ENCODE measurements at places on chromosomes 2 and 18.

DNA sequence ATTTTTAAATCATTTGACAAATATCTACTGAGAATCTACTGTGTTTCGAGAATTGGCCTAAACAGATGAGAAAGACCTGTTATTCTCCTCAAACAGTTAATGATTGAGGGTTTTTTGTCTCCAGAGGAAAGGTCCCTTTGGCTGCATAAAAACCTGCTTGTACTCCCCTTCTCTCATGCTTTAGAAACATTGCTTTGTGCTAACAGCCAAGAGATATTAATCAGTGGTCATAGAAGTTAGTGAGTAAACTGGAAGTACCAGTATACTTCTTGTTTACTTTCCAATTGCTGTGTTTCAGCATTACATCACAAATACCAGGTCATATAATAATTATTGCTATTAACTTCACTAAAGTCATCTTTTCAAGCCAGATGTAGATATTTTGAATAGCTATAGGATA, 34.1 kb downstream of the ITGB6 start:
- DNase-seq, result no peak

GRCh38 chr2:224941960-224942359, 100.3 kb downstream of the DOCK10 start:
- no peak for DNase-seq

- peak; percentile 97 for DNase-seq
These were observed 21.5 kb upstream of the TXNL4A start for GRCh38 chr18:80009661-80010550.

DNA sequence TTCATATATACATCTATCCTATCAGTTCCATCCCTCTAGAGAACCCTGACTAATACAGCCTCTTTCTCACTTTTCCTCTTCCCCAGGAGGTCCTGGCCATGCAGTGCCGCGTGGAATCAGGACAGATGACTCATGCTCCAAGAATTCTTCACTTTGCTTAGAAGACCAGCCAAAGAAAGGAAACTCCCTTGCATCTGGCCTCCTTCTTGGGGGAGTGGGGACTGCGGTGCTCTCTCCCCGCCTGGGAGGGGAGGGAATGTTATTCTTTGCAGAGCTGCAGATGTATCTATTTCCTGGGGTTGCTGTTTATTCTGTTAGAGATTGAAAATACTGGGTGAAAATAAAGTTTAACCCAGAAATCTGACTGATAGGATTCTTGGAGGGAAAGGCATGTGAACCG, 111.5 kb upstream of the SH3BP4 start:
- DNase-seq, result peak; percentile 83

GRCh38 chr2:148922776-148923475, 47.9 kb downstream of the KIF5C start:
- DNase-seq, result no peak

GRCh38 chr18:61741881-61742454, 150.8 kb downstream of the RNF152 start:
- DNase-seq, result no peak

GRCh38 chr18:54647176-54647575, 56.1 kb downstream of the DYNAP start:
- DNase-seq, result no peak

GRCh38 chr18:31634331-31634713, 42.6 kb downstream of the TTR start:
- no peak for DNase-seq

GRCh38 chr2:85589982-85590791, 5.4 kb upstream of the RNF181 start:
- peak; percentile 72 for DNase-seq

- no peak for DNase-seq
These were observed 58.7 kb upstream of the SLC66A3 start for GRCh38 chr2:11096591-11096990.

GRCh38 chr2:174664084-174664759, 66.6 kb upstream of the WIPF1 start:
- DNase-seq, result no peak

- DNase-seq, result no peak
These were observed 213.3 kb downstream of the SH3RF3 start for GRCh38 chr2:109342256-109342850.

DNA sequence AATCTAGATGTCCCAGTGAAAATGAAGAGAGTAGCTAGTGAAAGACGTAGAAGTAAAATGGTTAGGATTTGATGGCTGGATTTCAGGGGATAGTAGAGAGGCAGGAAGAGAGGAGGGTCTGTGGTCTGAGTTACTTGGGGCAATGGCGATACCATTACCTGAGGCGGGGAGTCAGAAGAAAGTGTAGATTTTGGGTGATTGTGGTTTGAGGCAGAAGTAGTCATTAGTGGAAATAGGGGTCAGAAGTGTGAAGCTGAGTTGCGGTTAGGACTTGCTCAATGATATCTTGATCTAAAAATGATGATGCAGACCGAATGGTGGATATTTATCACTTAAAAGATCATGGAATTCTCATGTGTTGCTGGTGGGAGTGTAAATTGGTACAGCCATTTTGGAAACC, 41.0 kb downstream of the CEP192 start:
- DNase-seq, result no peak

DNA sequence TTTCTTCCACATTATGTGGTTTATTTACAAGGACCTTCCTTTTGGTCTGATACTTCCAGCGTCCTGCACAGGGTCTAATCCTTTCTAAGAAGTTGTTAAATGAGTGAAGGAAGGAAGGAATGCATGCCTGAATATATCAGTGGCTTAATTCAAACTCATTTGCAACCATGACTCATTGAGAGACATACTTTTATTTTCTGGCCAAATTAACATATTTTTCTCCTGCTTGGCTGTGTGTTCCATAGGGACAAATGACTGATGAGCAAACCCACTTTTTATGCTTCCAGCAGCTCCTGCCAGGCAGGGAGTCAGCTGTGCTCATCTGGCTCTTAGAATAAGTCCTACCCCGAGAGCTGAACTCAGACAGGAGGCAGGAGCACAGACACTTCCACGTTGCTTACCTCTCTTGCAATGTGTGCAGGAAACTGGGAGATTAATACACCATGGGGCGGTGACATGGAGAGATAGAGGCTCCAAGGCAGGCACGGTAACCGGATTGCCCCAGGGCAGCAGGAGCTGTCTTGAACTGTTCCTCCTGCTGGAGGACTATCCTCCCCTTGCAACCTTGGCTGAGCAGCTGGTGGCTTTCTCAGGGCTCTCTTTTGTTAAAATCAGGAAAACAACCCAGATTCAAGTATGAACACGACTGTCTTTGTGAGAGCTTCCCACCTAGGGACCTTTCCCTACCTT, 667.5 kb upstream of the HS6ST1 start:
- DNase-seq, result no peak

DNA sequence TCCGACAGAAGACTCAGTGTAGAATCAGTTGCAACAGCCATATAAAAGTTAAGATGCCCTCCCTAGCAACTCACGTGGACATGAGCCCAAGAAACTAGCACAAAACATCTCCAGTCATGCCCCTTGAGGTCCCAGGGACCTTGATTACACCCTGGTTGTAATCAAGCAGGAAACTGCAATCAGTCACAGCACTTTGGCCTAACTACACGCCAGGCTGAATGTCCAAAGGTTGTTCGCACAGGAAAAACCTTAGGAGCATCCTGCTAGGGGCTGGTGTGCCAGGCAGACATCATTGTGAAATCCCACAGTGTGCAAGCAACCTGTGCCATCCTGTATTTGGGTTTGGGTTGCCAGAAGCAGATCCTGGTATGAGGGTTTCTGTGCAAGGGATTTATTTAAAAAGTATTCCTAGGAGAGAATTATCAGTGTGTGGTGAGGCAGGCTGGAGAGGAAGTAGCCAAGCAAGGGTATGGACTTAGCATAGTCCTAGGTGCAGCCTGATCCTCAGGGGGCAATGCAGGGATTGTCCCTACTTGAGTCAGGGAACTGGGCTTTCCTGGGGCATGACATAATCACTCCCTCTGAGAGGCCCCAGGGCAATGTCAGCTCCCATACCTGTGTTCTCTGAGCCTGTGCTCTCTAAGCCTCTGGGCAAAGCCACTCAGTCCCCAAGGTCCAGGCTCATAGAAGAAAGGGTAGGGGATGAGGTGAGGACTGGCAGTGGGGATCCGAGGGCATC, 17.8 kb upstream of the SULT1C2 start:
- no peak for DNase-seq

DNA sequence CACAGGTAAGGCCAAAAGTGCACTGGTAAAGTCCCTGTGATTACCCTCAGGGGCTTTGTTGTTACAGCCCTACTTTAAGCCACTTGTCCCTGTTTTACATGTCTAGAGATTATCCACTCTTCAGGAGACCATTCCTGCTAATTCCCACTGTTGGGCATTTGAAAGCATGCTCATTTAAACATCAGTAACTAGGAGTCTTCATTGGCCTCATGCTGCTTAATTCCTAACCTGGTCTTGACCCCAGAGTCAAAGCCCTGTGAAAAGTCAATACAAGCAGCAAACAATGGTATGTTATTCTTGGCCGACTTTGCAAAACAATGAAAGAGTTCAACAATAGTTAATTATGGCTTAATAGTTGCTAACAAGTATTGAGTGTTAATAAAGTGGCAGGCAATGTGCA, 23.2 kb downstream of the AFF3 start:
- DNase-seq, result no peak

DNA sequence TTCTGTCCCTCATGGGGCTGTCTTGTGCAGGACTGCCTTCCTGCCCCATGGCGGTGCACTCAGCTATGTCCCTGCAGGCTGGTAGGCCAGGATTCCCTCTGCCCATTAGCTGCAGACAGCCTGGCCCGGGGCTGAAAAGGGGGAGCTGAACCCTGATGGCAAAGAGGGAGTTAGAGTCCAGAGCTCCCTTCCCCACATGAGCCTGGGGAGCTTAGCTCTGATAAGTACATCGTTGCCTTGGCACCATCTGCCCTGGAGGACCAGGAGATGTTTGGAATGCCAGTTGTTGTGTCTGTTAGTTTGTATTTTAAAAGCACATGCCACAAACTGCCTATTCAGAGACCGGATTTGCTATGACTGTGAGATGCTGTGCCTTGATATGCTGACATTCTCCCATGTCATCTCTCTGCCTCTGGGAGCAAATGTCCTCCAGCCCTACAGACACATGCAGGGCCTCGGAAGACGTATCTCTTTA, 65.1 kb upstream of the AFF3 start:
- DNase-seq, result no peak

DNA sequence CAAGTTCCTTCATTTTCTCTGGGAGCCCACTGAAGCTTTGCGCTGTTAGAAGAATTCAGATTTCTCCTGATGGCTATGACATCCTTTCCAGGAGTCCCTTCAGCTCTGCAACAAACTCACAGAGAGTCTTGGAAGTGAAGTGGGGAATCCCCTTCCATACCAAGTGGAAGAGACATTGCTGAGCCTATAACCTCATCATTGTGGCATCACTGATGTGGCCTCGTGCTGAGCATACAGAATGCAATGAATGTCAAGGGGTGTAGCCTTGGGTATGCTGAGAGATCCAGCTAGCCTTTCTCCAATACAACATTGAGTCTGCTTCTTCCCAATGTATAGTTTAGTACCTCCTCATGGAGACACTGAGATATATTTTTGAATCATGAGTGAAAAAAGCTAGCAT, 311.1 kb upstream of the RAB12 start:
- no peak for DNase-seq

- no peak for DNase-seq
These were observed 38.2 kb upstream of the NPAS2 start for GRCh38 chr2:100781523-100782379.

GRCh38 chr2:148646231-148646559, 1.6 kb downstream of the EPC2 start:
- DNase-seq, result no peak

GRCh38 chr2:215863687-215864086, 149.7 kb downstream of the MREG start:
- no peak for DNase-seq

DNA sequence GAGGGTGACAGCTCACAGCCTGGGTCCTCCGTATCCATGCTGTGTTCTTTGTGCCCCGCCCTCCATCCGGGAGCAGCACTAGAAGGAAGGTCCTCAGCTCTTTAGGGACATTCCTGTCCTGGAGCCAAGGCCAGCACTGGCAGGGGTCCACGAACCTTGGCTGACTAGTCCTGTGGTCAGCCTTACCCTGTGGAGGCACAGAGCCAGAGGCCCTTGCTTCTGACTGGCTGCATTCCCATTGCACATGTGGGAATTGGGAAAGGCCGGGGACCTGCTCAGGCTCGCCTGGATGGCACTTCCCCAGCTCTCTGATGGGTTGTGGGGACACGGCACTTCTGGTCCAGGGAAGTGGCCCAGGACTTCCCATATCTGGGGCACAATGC, 24.9 kb upstream of the RHOB start:
- peak; percentile 89 for DNase-seq

- no peak for DNase-seq
These were observed at the start of gene DLGAP1 for GRCh38 chr18:4455113-4455811. TSS of gene DLGAP1 (minus strand) at chr18:4455307.

DNA sequence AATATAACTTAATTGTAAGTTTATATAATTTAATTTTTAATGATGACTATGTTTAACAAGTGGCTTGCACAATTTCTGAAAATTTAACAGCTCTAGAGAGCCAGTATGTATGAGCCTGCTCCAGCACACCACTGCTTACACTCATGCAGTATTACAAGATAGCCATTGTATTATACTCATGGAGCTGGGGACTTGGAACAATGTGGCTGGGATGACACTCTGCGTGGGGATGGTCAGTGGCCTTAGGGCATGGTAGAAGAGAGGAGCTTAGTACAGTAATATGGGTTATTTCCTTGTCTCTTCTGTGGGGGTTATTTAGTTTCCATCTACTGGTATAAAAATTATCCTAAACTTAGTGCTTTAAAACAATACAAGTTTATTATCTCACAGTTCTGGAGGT, 105.1 kb upstream of the STON1 start:
- no peak for DNase-seq

- DNase-seq, result peak; percentile 78
These were observed at the start of gene SLC1A4 for GRCh38 chr2:64989126-64989981. TSS of gene SLC1A4 (plus strand) at chr2:64989399. CDS start at chr2:64989644, 245 bp downstream.

GRCh38 chr2:85796046-85796340, 42.2 kb downstream of the ATOH8 start:
- no peak for DNase-seq

DNA sequence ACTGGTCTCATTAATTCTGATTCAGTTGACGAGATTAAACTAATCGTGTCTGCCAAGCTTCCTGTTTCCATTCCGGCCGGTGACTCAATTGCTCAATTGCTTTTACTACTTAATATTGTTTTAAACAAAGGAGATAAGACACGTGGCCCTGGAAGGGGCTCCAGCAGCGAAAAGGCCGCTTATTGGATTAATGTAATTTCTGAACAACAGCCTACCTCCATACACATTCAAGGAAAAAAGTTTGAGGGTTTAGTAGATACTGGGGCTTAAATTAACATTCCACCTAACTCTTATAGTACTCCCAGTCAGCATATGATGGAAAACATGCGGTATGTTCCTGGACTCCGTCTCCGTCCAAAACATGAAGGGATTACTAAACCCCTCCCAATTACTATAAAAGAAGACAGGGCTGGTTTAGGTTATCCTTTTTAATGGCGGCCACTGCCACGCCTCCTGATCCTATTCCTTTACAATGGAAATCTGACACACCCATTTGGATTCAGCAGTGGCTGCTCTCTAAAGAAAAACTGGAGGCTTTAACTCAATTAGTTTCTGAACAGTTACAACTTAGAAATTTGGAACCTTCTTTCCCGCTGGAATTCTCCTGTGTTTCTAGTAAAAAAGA, 27.1 kb downstream of the VPS54 start:
- DNase-seq, result no peak

GRCh38 chr2:43071599-43072550, 154.5 kb downstream of the ZFP36L2 start:
- DNase-seq, result no peak

All from HFFc6 (cell line).